ENCODE measurements at places on chromosomes 7 and 10.

DNA sequence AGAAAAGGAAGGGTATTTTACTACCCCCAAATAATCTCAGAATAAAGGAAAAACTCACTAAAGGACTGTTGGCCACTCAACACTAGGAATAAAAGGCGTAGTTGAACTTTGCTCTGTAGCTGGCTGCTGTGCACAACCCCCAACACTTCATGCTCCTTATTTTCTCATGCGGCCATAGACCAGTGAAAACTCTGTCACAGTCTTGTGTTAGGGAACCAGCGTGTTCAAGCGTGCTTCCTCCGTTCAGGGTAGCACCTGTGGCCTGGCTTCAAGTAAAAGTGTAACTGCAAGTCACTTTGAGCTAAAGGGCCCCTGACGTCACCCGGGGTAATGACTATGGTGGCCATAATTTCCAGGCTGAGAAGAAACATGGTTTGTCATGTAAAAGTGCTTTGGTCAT lies 27.0 kb downstream of the BLNK start:
- no peak for DNase-seq

DNA sequence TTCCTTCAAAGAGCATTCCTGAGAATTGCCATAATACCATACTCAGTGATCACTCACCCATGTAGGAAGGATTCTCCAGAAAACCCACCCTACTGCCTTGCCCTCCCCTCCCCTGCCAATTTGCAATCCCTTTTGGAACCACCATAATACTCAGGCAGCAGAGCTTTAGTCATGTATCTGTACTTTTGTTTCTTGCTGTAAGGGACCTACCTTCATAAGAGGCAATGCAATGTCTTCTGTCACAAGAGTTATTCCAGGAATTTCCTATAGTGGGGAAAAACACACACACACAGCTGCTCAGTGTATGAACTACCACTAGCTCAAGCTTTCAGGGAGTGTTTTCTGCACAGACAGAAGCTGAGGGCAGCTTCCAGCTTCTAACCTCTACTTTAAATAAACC lies 67.0 kb downstream of the GSAP start:
- DNase-seq, result no peak

- no peak for DNase-seq
Observed at GRCh38 chr10:44366941-44367630, 17.8 kb downstream of the CXCL12 start.

- no peak for DNase-seq
Observed at GRCh38 chr10:100618632-100619255, 83.0 kb downstream of the HIF1AN start.

DNA sequence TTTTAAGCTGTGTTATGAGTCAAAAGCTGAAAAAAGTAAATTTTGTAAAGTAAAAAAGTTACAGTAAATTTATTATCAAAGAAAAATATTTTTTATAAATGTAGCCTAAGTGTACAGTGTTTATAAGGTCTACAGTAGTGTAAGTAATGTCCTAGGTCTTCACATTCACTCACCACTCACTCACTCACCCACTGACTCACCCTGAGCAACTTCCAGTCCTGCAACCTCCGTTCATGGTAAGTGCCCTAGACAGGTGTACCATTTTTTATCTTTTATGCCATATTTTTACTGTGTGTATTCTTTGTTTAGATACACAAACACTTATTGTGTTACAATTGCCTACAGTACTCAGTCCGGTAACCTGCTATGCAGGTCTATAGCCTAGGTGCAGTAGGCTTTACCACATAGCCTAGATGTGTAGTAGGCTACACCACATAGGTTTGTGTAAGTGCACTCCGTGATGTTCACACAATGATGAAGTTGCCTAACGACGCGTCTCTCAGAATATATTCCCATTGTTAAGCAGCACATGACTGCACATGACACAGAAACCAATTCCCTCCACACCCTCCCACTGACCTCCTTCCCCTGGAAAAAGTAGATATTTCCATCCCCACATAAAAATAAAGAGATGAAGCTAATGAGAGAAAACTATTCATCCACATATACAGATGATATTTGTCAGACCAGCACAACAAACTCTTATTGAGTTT lies 44.8 kb upstream of the FGL2 start:
- no peak for DNase-seq

Data from CD14-positive monocyte (primary cell).